ENCODE measurements at places on chromosomes 3 and 15.

DNA sequence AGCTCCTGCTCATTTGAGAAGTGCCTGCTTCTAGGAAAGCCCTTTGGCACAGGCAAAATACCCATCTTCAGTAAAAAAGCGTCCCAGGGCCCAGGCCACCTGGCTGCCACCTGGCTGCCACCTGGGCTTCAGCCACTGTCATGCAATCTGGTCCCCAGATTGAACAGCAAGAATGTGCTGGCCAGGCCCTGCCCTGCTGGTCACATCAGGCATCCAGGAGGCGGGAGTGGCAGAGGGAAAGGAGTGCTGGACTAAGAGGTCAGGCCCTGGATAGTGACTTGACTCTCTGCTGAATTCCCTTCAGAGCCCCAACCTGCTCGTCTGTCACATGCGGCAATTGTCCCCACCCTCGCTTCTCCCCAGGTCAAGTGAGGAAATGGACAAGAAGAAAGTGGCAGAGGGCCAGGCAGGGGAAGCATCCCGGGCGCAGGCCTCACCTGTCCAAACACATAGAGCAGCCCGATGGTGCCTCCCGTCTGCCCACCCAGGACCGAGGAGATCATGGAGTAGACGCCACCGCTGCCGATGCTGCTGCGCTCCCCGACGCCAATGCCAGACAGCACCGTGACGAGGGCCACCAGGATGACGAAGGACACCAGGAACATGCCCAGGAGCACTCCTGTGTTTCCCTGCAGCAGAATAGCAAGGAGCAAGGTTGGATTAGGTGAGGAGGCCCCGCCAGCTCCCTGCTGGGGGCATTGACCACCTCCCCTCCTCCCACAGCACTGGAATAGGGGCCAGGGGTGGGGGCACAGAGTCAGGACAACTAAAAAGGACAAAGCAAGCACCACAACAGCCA lies 25.5 kb downstream of the SLC12A8 start:
- DNase-seq, result no peak

GRCh38 chr15:78524230-78524629 lies 16.0 kb upstream of the PSMA4 start:
- DNase-seq, result no peak

DNA sequence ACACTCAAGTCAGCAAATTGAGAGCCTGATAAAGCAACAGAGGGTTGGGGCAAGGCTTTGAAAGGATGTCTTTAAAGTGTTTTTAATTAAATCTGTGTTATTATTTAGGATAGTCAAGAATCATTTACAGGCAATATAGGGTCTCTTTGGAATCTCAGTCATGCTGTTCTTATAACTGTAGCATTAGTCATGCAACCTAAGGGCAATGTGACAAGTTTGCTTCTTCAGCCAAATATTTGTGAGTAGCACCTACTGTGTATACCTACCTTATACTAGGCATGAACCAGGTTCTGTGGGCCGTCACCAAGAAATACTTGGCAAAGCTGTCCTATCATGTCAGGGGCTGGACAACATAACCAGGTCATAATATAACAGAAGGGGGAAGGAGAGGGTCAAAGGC lies 184.6 kb upstream of the TRIM42 start:
- no peak for DNase-seq

DNA sequence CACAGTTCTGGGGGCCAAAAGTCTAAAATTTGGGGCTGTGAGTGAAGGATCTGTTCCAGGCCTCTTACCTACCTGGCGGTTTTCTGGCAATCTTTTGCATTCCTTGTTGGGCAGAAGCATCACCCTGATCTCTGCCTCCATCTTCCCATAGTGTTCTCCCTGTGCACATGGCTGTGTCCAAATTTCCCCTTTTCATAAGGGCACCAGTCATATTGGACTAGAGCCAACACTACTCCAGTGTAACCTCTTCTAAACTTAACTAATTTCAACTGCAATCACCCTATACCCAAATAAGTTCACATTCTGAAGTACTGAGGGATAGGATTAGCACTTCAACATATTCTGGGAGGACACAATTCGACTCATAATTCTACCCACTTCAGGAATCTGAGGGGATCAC lies 85.0 kb downstream of the CCNL1 start:
- DNase-seq, result no peak

- no peak for DNase-seq
These were observed 41.8 kb upstream of the XXYLT1 start for GRCh38 chr3:195312714-195313113.

All from activated effector memory CD4-positive, alpha-beta T cell treated with anti-CD3 and anti-CD28 coated beads, Interleukin-2, amount 50 U/mL, for 16 hours (primary cell).